ENCODE measurements at places on chromosomes 3 and 15.

DNA sequence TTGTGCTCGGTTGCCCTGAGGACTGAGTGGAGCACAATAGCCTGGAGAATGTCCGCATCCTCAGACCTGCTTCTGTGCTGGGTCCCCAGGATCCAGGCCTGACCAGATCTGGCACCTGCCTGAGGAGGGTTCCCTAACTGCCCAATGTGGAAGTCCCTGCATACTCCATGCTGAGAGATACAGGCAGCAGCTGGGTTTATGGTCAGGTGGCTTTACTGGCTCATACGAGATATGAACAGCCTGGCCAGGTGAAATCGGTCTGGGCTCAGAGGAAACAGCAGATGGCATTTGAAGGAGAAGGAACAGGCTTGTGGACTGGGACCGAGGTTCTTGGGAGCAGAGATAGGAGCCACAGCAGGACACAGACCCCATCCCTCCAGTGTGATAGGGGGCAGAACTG lies 18.2 kb upstream of the KIF23 start:
- DNase-seq = no peak

DNA sequence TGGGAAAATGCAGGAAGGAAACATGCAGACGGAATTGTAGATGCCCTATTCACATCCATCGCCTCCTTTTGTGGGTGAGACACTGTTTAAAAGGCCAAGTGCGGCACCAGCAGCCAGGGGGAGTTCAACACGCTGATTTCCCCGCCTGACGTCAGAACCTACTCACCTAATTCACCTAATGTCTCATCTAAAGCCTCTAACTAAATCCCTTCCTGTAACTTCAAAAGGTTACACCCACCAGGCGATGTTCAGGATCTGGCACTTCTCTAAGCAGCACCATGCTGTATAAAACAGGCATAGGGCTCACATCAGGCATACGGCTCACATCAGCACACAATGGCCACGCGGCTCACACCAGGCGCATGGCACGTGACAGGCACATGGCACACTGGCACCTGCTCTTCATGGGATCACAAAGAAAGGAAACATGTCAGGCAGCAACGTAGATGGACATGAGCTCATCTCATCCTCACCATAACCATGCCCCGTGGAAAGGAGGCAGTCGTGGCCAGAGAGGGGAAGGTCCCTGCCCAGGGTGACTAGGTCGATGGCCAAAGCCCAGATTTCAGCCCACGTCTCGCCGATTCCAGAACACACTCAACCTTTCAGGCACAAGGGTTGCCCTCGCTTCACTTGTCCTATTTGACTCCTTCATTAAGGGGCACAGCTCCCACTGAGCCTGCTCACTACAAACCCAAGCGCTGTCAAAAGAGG lies 21.7 kb downstream of the XXYLT1 start:
- DNase-seq = no peak

- no peak for DNase-seq
Observed at GRCh38 chr15:56042498-56042897, 49.1 kb upstream of the NEDD4 start.

DNA sequence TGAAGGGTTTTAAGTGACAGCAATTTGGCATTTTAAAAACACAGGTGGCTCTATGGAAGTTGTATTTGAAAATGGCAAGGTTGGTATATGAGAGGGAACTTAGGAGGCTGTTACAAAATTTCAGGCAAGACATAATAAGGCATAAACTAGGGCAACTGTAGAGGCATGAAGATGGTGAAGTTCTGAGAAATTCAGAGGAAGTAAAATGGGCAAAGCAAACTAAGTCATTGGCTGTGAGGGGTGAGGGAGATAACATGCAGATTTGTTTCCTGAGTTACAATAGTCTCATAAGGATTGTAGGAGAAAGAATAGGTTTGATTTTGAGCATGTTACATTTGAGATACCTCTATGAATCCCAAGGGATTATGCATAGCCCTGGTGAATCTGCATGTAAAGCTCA lies 302.9 kb upstream of the ARHGEF26 start:
- no peak for DNase-seq

DNA sequence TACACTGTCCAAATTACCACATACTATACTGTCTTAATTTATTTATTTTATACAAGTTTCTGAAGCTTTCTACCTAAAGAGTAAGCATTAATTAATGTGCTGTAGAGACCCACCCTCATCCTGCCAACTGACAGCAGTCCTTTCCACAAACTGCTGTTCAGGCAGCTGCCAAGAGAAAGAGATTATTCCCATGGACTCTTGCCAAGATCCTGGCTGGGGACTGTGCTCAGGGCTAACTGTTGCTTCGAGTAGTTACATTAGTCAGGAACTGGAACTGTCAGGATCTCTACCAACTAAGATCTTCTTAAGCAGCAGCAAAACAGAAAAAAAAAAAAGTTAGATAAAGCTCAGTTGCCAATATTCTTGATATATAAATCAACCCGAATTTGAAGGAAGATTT lies 398.8 kb downstream of the MECOM start:
- DNase-seq = no peak

- DNase-seq = no peak
Observed at GRCh38 chr3:188673646-188674186, 498.1 kb upstream of the TPRG1 start.

GRCh38 chr3:63355809-63356208 lies 77.7 kb downstream of the SYNPR start:
- no peak for DNase-seq

GRCh38 chr15:84946772-84947489 lies 34.7 kb upstream of the PDE8A start:
- no peak for DNase-seq

DNA sequence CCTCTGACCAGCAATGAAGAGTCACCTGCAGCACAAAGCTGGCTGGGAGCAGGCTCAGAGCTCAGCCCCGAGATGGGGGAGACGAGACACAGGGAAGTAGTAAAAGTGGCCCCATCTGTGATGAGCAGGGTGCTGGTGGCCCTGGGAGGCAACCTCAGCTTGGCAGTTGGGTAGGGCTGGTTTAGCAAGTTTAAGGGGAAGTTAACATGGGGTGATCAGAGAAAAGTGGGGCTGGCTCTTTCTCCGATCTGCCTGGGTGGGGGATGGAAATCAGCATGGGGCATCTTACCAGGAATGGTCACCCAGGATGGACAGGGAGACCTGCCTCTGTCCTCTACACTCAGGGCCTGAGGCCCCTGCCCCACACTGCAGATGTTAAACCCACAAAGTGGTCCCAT lies 29.9 kb upstream of the SFMBT1 start:
- no peak for DNase-seq

GRCh38 chr15:25892126-25892525 lies 29.0 kb upstream of the ATP10A start:
- no peak for DNase-seq

DNA sequence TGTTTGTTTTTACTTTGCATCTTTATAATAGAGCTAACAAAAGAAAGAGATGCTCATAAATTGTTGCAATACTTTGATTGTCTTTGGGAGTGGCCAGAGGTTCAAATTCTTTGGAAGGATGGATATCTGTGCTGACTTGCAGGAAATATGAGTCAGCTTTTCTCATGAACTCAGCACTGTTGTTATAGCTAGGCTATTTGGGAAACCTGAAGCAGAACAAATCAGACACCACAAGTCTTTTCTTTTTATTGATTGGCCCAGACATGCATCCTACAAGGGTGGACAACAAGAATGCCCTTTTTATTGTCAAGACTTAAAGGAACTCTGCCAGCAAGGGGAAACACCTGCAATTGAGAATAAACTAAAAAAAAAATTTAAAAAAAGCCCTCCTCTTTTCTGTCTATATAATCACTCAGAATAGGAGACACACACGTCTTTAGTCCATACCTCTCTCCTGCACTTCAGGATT lies 4.6 kb upstream of the DENND4A start:
- no peak for DNase-seq

- DNase-seq = no peak
Observed at GRCh38 chr3:69690-70089, 126.9 kb upstream of the CHL1 start.

DNA sequence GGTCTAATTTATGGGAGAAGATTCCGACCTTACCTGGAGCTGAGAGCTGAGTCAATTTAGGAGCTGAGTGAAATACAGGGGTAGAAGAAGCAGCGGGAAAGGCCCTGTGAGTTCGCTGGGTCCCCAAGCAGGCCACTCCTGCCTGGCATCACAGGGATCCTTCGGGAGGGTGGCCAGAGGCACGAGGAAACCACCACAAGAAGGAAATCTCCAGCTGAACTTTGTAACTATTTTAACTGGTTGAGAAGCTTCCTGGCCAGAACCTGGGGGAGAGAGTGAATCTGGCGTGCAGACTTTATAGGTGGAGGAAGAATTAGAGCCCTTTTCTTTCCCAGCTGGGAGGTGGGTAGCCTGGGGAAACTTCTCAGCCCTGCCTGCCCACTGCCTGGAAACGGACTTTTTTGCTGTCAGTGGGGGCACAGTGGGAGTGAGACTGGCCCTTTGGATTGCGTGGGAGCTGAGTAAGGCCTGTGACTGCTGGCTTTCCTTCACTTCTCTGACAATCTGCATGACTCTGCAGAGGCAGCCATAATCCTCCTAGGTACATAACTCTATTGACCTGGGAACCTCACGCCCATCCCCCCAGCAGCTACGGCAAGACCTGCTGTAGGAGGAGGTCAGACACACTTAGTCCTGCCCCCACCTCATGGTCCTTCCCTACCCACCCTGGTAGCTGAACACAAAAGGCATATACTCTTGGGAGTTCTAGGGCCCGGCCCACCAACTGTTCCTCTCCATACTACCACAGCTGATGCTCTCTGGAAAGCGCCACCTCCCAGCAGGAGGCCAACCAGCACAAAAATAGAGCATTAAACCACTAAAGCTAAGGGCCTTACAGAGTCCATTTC lies 340.7 kb downstream of the CNTN3 start:
- no peak for DNase-seq

DNA sequence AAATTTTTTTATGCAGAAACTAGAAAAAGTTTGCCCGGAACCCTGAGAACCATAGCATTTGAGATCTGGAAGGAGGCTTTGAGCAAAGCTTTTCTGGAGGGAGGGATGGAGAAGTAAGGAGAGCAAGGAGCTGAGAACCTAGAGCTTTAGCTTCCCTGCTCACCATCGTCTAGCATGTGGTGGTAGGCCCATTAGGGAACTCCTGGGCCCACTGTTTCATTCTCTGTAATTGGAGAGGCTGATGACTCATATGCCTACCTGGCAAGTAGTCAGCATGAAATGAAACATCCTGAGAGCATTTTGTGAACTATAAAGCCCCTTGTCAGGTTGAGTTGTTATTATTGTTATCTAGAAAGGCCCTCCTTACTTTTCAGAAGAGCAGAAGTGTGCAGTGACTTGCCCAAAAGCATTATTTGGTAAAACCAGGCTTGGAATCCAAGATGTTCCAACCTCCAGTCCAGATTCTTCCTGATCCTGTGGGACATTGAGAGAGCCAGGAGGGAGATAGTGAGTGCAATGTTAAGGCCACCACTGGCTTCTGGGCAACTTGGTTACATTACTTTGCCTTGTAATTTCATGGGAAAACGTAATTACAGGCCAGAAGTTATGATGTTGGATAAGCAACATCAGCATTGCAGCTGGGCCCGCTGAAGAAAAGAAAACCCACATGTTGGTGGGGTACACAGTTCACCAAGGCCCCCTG lies 104.5 kb upstream of the BFSP2 start:
- no peak for DNase-seq

DNA sequence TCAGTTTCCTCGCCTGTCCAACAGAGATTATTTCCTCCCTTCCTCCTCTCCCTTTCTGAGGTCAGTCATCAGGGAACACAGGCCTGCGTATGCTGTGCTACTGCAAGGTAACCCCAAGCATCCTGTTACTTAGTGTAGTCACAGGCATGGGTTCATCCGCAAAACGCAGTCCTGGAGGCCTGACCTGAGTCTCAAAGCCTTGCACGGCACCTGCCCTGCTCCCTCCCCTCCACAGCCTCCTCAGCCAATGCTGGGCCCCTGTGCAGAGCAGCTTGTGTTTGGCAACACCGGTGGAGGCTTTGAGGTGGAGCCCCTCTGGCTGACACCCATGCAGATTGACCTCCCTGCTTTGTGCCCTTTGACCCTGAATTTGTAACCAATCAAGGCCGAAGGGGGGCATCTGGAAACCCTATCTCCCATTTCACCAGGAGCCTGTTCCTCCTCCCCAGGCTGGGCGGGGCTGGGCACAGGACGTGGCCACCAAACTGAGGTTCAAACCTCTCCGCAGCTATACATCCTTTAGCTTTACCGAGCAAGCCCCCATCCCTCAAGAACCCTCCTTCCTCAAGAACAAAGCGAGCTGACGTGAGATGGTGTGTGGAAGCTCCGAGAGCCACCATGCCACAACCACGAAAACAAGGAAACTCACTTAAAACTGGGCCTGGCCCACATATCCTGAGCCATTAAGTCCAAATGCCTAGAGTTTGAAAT lies 21.5 kb downstream of the TKT start:
- DNase-seq = no peak

DNA sequence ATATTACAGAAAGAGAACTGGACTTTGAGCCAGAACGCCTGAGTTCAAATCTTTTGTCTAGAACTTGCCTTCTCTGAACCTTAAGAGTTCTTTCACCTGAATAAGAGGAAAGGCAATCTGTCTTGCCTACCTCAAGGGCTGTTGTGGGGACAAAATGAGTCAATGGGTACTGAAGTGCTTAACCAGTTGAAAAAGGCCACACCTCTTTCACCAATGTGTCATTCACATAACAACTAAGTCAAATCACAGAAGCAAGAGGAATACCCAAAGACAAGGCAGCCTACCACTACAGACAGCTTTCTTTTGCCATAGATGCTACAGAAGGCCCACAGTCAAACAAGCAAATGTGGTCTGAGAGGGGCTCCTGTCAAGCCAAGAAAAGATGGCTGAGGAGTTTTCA lies 39.7 kb downstream of the NBEAL2 start:
- no peak for DNase-seq

DNA sequence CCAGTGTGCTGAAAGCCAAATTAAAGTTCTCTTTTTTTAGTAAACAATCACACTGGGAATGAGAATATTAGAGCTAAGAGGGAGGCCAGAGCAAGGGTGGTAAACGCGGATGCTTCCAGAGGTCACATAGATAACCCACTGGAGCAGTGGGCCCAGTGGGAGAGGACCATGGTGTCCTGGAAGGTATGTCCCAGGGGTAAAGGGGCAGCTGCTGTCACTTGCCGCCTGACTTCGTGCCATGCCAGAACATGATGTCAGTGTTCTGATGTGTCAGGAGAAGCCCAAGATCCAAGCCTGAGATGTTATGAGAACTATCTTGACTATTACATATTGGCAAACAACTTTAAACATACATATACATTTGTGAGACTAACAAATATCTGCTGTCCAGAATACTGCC lies 211.9 kb upstream of the IL12A start:
- DNase-seq = no peak

- DNase-seq = no peak
Observed at GRCh38 chr3:28915741-28916500, 364.9 kb upstream of the RBMS3 start.

GRCh38 chr3:7574435-7574834 lies 713.5 kb downstream of the GRM7 start:
- DNase-seq = no peak

GRCh38 chr3:156433138-156433537 lies 121.8 kb downstream of the SSR3 start:
- DNase-seq = no peak

DNA sequence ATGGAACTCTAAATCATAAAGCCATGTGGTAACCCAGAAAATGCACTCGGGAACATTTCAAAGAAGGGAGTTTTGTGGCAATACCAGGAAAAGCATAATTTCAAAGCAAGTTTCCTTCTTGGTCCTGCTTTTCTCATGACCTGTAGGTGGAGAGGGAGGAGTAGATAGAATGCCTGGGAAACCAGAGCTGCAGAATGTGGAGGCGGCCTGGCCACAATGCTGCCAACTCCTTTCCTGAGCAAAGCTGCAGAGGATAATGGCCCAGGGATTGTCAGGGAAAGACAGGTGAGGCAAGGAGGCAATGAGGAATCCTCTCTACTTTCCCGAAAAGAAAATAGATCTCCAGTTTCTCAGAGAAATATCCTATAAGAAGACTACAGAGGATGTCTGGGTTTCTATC lies 330.3 kb downstream of the FGF12 start:
- no peak for DNase-seq

Measured in CD8-positive, alpha-beta T cell (primary cell).